ENCODE measurements at places on chromosomes 5 and 9. TPM values are rescaled to one million over a fixed set of nuclear protein-coding genes. Genes with fewer than 3 reads are reported as not detected.

The RNF208 gene
- total RNA-seq = 1.8 TPM

The OMD gene
- total RNA-seq = not detected

The IL13 gene
- not detected for total RNA-seq

The STPG3 gene
- not detected for total RNA-seq

The ATP6V0E1 gene
- 311 TPM for total RNA-seq

The UGT3A2 gene
- not detected for total RNA-seq

The GFM2 gene
- 22.0 TPM for total RNA-seq

The SLC12A7 gene
- total RNA-seq = 29.7 TPM

All from A549 treated with dexamethasone at 1 μM for 4 hours (cell line).